T-cell (primary cell): ENCODE measurements at places on chromosomes 1 and 21. TPM values are rescaled to one million over a fixed set of nuclear protein-coding genes. Genes with fewer than 3 reads are reported as not detected.

DNA sequence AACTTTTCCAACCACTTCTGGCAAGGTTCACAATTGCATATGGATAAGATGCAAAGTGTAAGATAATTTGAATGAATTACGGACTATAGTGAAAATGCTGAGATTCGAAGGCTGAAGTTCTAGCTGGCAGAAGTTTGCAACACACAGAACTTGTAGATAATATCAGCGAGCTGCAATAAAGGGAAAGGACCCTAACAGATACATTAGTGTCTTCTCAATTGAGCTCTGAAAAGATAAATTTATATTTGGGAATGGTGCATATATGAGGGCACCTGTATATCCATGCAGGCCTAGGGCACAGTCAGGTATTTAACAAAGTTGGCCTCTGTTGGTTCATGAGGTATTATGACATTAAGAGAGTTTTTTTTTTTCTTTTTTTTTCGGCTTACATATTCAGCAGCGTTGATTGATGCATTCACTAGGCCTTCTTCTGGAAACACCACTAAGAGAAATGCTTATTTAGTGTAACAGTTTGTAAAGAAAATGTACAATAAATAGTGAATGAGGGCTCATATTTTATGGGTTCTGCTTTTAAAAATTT lies 2.2 kb downstream of the NFIA start:
- no peak for DNase-seq

Gene TRIM67
- not detected for total RNA-seq

DNA sequence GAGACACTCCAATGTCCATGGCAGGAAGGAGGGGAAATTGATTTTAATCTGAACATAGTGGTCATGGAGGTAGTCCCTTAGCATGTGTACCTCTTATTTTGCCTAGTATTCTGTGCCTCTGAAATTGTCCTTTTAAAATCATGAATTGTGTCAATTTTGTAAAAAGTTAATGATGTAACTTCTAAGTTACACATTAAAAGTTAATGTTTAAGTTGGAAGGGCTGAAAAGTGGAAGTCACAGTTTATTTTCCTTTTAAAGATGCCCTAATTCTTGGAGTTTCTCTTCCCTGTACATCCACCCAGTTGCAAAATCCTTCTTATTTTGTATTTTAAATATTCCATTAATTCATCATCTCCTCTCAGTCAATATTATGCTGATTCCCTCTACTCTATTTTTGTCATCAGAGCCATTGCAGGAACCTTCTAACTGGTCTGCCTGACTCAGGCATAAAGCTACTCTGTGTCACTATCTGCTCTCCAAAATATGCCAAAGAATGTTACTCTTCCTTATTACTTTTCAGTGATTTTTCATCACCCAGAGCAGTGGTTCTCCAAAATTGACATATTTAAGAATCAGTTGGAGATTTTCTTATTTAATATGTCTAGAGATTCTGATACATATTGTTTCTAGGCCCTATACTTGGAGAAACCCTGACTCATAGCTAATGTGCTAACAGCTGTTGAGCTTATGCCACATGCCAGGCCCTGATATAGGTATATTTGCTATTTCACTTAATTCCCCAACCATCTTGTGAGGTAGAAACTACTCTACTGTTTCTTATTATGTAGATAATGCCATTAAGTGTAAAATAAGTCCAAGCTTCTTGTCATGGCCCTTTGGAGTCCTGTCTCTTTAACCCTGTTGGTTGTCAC lies 5.1 kb downstream of the HOOK1 start:
- no peak for DNase-seq

GRCh38 chr1:101407505-101408211 lies 170.8 kb downstream of the S1PR1 start:
- no peak for DNase-seq

DNA sequence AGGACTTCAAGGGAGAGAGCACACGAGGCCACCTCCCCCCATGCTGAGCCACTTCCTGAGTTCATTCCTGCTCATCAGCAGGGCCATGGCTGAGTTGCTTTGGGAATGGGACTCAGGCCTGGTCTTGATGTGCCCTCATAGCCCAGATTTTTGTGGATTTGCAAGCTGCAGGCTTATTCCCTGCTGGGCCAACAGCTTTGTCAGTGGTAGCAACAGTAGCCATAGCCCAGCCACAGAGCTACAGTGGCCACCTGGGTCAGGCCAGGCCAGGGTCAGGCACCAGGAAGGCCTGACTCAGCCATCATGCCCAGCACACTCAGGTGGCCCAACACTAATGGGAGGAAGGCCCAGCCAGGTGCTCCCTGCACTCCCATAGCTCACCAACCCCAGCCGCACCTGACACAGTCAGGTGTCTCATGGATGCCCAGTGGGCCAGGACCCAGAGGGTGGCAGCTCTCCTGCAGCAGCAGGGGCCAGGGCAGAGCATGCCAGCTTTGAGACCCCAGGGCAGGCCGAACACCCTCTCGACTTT lies 33.5 kb downstream of the EPHA2 start:
- no peak for DNase-seq

Gene F5
- total RNA-seq: 4.2 TPM

GRCh38 chr1:56773341-56774066 lies 45.7 kb downstream of the FYB2 start:
- no peak for DNase-seq
